Right atrium auricular region (tissue), 2 donors: ENCODE measurements at places on chromosomes 2 and 18. TPM values are rescaled to one million over a fixed set of nuclear protein-coding genes. Genes with fewer than 3 reads are reported as not detected.

DNA sequence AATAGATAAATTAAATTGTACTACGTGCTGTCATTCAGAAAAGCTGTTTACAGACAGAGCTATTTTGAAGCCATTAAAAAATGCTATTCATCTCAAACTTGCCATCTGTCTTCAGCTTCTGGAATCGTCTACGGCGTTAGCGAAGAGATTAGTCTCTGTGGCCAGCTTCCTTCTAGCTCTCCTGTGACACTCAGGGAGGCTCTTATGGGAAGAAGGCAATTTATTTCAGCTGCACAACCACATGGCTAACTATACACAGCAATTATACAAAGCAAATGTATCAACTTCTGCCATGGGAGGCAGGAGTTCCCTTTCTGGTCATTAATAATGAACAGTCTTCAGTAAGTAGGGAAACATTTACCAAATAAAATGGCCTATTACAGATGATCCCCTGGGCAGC is 6.3 kb downstream of the CTAGE1 start:
- no peak for DNase-seq

GRCh38 chr2:42135381-42136312 is 33.5 kb upstream of the EML4 start:
- no peak for DNase-seq

FSHR gene
- total RNA-seq: 1.1 TPM

DNA sequence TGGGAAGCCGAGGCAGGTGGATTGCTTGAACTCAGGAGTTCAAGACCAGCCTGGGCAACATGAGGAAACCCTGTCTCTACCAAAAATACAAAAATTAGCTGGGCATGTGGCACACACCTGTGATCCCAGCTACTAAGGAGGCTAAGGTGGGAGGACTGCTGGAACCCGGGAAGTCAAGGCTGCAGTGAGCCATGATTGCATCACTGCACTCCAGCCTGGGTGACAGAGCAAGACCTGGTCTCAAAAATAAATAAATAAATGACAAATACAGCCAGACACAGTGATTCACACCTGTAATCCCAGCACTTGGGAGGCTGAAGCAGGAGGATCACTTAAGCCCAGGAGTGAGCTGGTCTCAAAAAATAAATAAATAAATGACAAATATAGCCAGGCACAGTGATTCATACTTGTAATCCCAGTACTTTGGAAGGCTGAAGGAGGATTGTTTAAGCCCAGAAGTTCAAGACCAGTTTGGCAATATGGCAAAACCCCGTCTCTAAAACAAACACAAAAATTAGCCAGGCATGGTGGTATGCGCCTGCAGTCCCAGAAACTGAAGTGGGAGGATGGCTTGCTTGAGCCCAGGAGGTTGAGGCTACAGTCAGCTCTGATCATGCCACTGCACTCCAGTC is 6.2 kb downstream of the KANSL3 start:
- no peak for DNase-seq

- DNase-seq: no peak
Observed at GRCh38 chr2:144114760-144115159, 405.2 kb downstream of the ZEB2 start.

RPL37A gene
- total RNA-seq: 1,004 TPM

KLHL41 gene
- total RNA-seq: 122 TPM

GRCh38 chr2:47072018-47072691 is 83.0 kb downstream of the STPG4 start:
- DNase-seq: peak; percentile 93

DNA sequence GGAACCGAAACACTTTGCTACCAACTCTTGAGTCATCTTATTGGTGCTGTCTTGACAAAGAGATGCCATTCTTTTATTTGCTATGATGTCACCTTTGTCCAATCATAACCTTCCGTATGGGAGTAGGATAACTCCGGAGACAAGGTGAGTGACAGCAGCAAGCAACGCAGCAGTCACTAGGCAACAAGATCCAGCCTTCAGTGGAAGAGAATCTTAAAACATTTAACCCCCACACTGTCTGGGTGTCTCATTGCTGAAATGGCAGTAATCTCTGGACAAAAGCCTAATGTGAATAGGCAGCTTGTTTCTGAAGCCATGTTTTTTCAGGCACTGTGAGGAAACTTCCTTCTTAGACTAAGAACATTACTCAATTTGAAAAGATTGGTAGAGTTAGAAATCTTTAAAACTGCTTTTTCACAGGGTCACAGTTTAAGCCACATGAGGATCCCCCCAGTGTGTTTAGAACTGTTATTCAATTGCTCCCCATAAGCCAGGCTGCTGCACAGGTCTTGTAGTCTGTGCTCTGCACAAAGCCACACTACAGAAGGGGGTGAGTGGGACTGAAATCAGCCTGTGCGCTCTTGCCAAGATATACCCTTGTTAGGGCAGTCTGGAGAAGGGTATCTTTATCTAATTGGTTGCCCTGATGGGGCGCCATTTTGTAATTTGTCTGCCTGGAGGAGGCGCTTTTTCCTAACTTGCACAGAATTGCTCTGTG is 131.5 kb upstream of the STON1 start:
- DNase-seq: no peak

NHEJ1 gene
- total RNA-seq: 8.4 TPM

PLGLB1 gene
- total RNA-seq: not detected

DNA sequence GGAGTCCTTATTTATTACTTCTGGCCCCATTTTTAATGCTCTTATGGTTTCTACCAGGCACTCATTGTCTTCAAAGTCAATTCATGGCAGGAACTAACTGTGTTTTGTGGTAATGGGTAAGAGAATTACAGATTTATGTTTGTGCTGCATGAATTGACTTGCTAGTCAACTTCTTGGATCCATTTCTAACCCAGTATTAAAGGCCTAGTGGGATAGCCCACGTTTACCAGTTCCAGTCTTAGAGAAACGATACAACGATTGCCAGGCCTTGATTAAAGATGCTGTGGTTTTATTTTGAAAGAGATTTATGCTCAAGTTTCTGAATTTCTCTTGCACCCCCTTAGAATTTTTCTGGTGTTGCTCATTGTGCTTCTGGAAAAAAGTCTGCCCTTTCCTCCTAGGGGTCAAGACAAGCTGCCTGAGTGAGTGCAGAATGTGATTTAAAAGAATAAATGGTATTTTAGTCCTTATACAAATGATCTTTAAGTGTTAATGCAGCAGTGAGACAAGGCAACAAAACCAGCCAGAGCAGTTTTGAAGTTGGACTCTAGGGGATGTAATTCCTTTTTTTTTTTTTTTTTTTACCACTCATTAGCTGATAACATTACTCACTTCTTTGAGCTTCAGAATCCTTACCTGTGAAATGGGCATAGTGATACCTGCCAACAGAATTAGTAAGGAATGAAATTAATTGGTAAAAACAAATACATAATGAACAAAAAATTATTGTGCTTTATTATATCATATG is 101.5 kb downstream of the ARHGAP15 start:
- no peak for DNase-seq

DNA sequence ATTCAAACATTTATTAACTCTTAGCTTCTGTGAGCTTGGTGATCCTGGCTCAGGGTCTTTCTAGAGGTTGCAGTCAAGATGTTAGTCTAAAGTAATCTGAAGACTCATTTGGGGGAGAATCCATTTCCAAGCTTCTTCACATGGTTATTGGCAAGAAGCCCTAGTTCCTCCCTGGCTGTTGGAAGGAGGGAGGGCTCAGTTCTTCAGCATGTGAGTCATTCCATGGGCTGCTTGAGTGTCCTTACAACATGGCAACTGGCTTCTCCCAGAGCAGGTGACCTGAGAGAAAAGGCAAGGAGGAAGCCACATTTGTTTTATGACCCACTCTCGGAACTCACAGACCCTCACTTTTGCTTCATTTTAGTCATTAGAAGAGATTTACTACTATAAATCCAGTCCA is 10.6 kb upstream of the C2orf74 start:
- DNase-seq: no peak

GRCh38 chr2:179562330-179562885 is 297.8 kb upstream of the SESTD1 start:
- no peak for DNase-seq

GRCh38 chr2:239769554-239770245 is 255.4 kb downstream of the NDUFA10 start:
- DNase-seq: no peak

- peak; percentile 42 for DNase-seq
Observed at GRCh38 chr18:75139226-75139911, 69.6 kb downstream of the PTGR3 start.

GRCh38 chr2:120110507-120110906 is 97.6 kb downstream of the EPB41L5 start:
- DNase-seq: no peak

DNA sequence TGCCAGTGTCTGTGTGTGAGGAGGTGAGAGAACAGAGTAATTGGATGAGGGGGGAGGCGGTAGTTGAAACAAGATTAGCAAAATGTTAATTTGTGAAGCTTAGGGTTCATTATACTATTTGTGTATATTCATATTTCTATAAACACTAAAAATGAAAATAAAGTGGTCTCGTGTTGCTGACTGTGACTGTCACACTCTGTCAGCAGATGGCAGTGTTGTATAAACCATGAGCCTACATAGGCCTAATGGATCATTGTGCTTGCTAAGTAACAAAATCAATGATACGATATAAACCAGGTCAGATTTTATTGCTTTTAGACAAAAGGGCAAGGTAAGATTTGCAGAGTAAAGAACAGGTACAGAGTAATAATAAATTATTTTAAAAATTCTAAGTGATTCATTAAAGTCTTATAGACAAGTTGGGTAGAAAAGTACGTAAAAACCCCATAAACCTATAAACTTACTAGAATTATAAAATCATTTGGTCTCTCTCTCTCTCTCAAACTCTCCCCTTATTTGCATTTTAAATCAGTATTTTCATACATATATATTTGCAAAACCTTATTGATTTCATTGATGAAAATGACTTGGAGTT is 182.7 kb downstream of the RPIA start:
- no peak for DNase-seq

GRCh38 chr2:317501-318424 is 29.9 kb upstream of the ALKAL2 start:
- no peak for DNase-seq

KCNG2 gene
- total RNA-seq: not detected

GRCh38 chr2:195646424-195646823 is 10.6 kb upstream of the SLC39A10 start:
- no peak for DNase-seq

MEP1B gene
- not detected for total RNA-seq

GRCh38 chr18:62187543-62188510 is 772 bp downstream of the RELCH start:
- DNase-seq: no peak

- DNase-seq: no peak
Observed at GRCh38 chr2:143117225-143117624, 12.0 kb upstream of the ARHGAP15 start.

MBD1 gene
- total RNA-seq: 77.1 TPM

DNA sequence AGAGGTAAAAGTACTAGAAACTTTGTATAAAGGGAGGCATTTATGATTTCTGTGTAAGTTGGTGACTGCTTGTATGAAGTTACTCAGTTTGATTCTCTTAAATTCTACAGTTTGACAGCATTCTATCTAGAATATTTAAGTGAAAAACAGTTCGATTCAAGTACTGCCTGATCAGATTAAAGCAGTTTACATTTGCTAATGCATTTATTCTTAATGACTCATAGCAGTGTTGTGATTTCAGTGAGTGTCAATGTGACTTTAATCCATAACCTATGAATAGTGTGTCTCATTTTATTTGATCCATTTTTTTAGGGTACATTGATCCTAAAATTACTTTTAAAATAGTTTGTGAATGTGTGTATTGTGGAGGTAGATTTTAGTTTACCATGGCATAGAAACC is 35.7 kb downstream of the WDR43 start:
- DNase-seq: no peak

GRCh38 chr2:175126661-175127060 is 41.3 kb downstream of the ATF2 start:
- DNase-seq: no peak

EPHA4 gene
- total RNA-seq: 107 TPM

- DNase-seq: no peak
Observed at GRCh38 chr2:66748939-66749338, 314.0 kb downstream of the MEIS1 start.

- DNase-seq: peak; percentile 53
Observed at GRCh38 chr2:240919161-240919781, 13.1 kb downstream of the CROCC2 start.

DNA sequence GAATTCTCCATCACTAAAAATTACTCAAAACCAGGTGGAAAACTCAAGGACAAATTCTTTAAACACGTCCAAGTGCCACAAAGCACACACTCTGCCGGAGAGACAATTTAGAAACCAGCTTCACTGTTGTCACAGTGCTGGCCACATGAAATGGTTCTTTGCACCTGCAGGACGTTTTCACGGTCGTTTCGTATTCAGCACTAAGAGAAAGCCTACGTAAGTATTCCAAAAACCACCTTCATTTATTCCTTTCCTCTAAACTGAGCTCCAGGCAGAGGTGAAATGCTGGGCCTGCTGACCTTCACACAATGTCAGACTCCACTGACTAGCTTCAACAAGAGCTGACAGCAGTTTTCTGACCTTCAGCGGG is 680 bp downstream of the ATP5F1A start:
- no peak for DNase-seq

- DNase-seq: no peak
Observed at GRCh38 chr2:232781765-232782164, 5.4 kb upstream of the KCNJ13 start.
